ENCODE measurements at places on chromosomes 7 and 10.

DNA sequence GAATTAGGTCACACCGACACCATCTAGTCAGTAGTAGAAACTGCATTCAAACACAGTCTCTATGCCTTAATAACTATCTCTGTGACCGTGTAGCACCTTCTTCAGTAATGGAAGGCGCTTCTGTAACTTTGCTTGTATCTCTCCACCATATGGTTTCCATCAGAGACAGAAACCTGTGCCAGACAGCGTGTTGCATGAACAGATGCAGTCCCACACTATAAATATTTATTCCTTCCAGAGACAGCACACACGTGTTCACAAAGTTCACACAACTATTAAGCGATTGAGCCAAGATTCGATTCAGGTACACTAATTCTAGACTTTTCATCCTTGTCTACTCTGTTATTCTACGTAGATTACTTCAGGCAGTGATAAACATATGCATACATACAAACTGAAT, 873.9 kb upstream of the MBL2 start:
- no peak for DNase-seq

GRCh38 chr7:518630-519483, 789 bp downstream of the PDGFA start:
- DNase-seq: peak; percentile 82

- DNase-seq: no peak
Observed at GRCh38 chr7:100878013-100878412, 3.1 kb downstream of the SRRT start.

DNA sequence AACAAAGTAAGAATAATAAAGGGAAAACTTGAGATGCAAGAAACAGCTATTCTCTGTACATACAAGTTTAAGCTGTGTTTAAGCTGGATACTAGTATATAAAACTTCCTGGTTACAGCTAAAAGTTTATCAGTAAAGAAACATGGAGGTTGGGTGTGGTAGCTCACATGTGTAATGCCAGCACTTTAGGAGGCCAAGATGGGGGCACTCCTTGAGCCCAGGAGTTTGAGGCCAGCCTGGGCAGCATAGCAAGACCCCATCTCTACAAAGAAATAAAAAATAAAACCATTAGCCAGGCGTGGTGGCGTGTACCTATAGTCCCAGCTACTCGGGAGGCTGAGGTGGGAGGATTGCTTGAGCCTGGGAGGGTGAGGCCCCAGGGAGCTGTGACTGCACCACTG, 3.2 kb downstream of the RSU1 start:
- DNase-seq: no peak
